Trophoblast cell (in vitro differentiated cells and primary cell): ENCODE measurements at places on chromosomes 3 and 15.
A peak's percentile ranks its signal among the peaks of the same experiment; 100 is the strongest.

DNA sequence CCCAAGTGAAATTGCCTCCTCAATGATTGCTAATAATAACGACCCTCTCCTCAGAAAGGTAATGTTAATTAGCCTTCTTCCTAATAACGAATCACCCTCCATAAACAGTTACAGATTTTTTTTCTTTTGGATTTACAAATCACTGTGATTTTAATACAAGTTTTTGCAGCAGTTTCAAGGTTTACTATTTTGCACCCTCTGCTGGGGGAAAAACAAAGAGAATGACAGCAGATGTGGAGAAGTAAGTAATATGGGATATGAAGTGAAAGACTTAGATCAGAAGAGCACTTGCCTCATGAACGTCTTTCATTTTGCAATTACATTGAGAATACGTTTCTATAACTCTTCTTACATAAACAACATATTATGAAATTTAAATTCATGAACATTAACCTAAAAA lies 16.1 kb upstream of the CNTN3 start:
- H3K4me1 ChIP-seq, result no peaks in the 10 kb centered on the region
- peak; percentile 46 for DNase-seq
- H3K36me3 ChIP-seq, result no peaks in the 10 kb centered on the region

DNA sequence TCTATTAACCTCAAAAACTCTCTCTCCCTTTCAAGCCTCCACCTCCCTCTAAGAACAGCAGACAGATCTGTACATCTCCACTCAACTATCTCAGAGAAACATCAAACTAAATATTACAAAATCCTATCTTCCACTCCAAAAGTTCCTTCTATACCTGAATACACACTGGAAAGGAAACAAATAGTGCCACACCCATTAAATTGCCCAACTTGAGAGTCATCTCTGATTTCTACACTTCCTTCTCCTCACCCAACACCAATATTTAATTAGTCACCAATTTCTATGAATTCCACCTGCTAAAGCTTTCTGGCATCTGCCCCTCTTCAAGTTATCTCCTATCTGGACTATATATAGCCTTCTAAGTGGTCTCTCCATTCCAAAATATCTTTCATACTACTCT lies 65.8 kb downstream of the PEAK1 start:
- no peak overlapping the region for H3K4me3 ChIP-seq
- H3K4me1 ChIP-seq, result peaks cover 2% of the 10 kb centered on the region
- no peaks in the 10 kb centered on the region for H3K27me3 ChIP-seq
- no peak overlapping the region for H3K27ac ChIP-seq

- no peaks in the 10 kb centered on the region for H3K27me3 ChIP-seq
- DNase-seq, result no peak
- H3K4me1 ChIP-seq, result no peaks in the 10 kb centered on the region
- no peaks in the 10 kb centered on the region for H3K36me3 ChIP-seq
- no peak overlapping the region for H3K27ac ChIP-seq
- H3K4me3 ChIP-seq, result no peak overlapping the region
Measured at GRCh38 chr15:37246856-37247255, 146.5 kb upstream of the MEIS2 start.

- H3K27ac ChIP-seq, result no peak overlapping the region
- H3K27me3 ChIP-seq, result peaks cover 23% of the 10 kb centered on the region
- peak; percentile 31 for DNase-seq
- peak overlapping the region; percentile 70 for H3K4me3 ChIP-seq
Measured at GRCh38 chr3:183427876-183428446, 458 bp downstream of the MCF2L2 start.

DNA sequence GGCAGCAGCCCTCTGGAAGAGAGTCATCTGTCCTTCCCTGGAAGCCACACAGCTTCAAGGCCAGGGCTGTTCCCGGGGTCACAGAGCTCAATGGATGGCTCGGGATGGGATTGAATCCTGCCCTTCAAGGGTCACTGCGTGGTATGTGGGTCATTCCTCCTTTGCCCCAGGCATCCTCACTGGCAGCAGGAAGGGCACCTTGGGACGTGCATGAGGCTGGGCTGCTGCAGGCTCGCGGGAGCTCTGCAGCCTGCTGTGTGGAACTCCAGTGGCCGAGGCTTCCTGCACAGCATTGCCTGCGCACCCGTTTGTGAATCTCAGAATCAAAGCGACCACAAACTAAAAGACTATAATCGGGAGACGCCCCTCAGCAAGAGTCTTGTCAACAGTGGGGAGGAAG lies 60.7 kb downstream of the PCSK6 start:
- no peak for DNase-seq
- H3K4me1 ChIP-seq, result no peaks in the 10 kb centered on the region
- no peaks in the 10 kb centered on the region for H3K36me3 ChIP-seq
- no peak overlapping the region for H3K27ac ChIP-seq

GRCh38 chr3:181210275-181210674 lies 220.7 kb upstream of the DNAJC19 start:
- DNase-seq, result peak; percentile 32
- no peaks in the 10 kb centered on the region for H3K36me3 ChIP-seq
- H3K4me3 ChIP-seq, result no peak overlapping the region
- H3K4me1 ChIP-seq, result no peaks in the 10 kb centered on the region
- no peaks in the 10 kb centered on the region for H3K27me3 ChIP-seq
- H3K27ac ChIP-seq, result no peak overlapping the region
